ENCODE measurements at places on chromosomes 16 and 17. TPM values are rescaled to one million over a fixed set of nuclear protein-coding genes. Genes with fewer than 3 reads are reported as not detected.

TMEM92 gene
- total RNA-seq: 9.7 TPM

KRT24 gene
- total RNA-seq: not detected

SKAP1 gene
- 4.5 TPM for total RNA-seq

KIF2B gene
- total RNA-seq: not detected

LPCAT2 gene
- total RNA-seq: 1.8 TPM

MPG gene
- total RNA-seq: 25.3 TPM

C16orf92 gene
- not detected for total RNA-seq

ITGB3 gene
- total RNA-seq: 4.5 TPM

KRTAP4-9 gene
- total RNA-seq: not detected

CD300LD gene
- total RNA-seq: not detected

CDRT15 gene
- not detected for total RNA-seq

SNX20 gene
- 0.58 TPM for total RNA-seq

LGALS3BP gene
- total RNA-seq: 82.8 TPM

ANKS4B gene
- 10.0 TPM for total RNA-seq

SPNS2 gene
- 7.3 TPM for total RNA-seq

MILR1 gene
- total RNA-seq: 3.0 TPM

DOC2A gene
- not detected for total RNA-seq

SLC47A1 gene
- 72.6 TPM for total RNA-seq

PPY gene
- not detected for total RNA-seq

CD300LG gene
- total RNA-seq: 0.55 TPM

HOXB8 gene
- total RNA-seq: not detected

ATAD5 gene
- total RNA-seq: 0.29 TPM

NPIPA7 gene
- total RNA-seq: 10.0 TPM

GPR179 gene
- not detected for total RNA-seq

RTN4RL1 gene
- total RNA-seq: 1.3 TPM

CALB2 gene
- not detected for total RNA-seq

KCNJ18 gene
- total RNA-seq: not detected

GJD3 gene
- 0.37 TPM for total RNA-seq

KRTAP4-4 gene
- total RNA-seq: not detected

TAF15 gene
- 75.8 TPM for total RNA-seq

CES4A gene
- total RNA-seq: 33.8 TPM

SRL gene
- 0.30 TPM for total RNA-seq

CTRB2 gene
- not detected for total RNA-seq

KRTAP9-8 gene
- not detected for total RNA-seq

CLDN7 gene
- total RNA-seq: 94.2 TPM

GH1 gene
- not detected for total RNA-seq

PMP22 gene
- 9.2 TPM for total RNA-seq

HLF gene
- 48.6 TPM for total RNA-seq

LRRC46 gene
- 0.42 TPM for total RNA-seq

GNG13 gene
- not detected for total RNA-seq

C16orf74 gene
- total RNA-seq: not detected

OTOP3 gene
- total RNA-seq: not detected

ZNF785 gene
- total RNA-seq: 2.4 TPM

ADAD2 gene
- total RNA-seq: not detected

TCAP gene
- 1.2 TPM for total RNA-seq

C16orf89 gene
- total RNA-seq: not detected

TMEM88 gene
- 0.92 TPM for total RNA-seq

SLC16A13 gene
- total RNA-seq: 31.8 TPM

CCL4 gene
- 7.1 TPM for total RNA-seq

All from right lobe of liver (tissue), 6 donors.